ENCODE measurements at places on chromosomes 3 and 15.
A peak's percentile ranks its signal among the peaks of the same experiment; 100 is the strongest.

- no peak for DNase-seq
Measured at GRCh38 chr3:1091286-1091685, 1.5 kb upstream of the CNTN6 start.

DNA sequence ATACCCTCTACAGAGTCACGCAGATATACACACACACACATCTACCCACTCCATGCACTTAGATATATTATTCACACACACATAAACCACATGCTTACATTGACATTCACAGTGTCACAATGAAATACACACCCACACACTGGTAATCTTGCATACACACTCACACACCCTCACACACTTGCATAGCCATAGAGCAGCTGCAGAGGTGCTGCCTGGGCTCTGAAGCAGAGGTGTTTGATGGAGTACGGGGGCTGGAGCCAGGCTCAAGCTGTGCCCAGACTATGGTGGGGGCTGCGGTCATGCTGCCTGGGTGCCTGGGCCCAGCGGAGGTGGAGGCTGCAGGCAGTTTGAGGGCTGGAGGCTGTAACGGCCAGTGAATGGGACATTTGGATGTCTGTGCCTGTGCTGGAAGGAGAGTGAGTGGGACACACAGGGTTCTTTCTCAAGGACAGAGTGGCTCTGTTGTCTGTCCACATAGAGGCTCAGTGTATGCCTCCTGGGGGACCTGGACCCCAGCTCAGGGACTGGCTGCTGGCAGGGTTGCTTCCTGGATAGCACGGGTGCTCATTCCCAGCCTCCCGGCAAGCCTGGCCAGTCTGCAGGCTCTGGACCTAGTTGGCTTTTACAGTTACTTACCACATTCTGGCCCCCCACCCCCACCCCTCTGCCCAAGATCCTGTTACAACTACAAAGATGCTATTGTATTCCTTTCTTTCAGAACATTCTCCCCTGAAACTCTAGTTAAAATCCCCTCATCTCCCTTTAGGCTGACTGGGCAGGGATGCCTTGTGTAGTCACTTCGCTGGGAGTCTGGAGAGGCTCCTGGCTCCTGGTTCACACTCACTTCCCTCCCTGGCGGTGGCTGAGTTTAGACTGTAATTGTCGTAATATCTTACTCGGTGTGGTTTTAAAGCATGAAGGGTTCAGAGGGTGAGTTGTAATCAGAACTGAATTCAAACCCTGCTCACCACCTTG lies 12.5 kb downstream of the GASK1A start:
- DNase-seq, result no peak

DNA sequence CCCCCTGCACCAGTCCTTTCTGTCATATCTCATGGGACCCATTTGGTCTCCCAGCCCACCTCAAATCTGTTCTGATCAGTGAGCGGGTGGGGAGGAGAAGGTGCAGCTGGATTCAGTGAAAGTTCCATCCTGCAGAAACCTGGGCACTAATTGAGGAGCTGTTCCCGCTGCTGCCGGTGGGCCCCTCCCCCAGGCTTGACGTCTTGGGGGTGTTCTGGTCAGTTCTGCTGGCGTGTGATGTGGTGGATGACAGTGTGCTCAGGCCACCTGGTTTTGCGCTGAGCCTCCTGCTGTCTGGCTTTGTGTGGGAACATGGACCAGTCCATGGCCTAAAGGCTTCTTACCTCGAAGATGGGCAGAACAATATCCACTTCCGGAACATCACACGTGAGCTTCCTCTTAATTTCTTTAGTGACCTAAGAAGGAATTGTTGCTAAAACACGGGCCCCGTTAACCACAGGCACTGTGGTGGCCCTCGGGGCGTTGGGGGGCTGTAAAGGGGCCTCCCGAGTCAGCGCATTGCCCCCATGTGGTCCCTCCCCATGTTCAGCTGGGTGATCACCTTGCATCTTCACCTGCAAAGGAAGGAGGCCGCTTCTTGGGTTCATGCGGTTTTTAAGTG lies 59.7 kb downstream of the RGMA start:
- peak; percentile 62 for DNase-seq

DNA sequence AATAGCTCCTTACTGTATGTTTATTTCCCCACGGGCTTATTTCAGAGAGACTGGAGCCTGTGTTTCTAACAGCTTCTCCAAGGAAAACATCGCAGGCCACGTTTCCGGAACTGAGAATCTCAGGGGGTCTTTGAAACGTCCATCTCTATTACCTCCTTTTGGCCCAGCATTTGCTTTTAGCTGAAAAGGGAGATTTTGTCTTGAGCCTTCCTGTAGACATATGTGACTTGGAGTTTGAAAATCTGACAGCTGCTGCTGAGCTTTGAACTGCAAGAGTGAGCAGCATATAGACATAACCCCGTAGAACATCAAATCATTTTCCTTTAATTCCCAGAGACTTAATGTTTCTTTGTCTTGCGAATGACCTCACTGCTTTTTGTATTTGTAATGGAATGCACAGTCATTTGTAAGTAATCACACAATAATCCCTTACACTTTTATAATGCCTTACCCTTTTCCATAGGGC lies 54.6 kb downstream of the LPP start:
- peak; percentile 32 for DNase-seq

DNA sequence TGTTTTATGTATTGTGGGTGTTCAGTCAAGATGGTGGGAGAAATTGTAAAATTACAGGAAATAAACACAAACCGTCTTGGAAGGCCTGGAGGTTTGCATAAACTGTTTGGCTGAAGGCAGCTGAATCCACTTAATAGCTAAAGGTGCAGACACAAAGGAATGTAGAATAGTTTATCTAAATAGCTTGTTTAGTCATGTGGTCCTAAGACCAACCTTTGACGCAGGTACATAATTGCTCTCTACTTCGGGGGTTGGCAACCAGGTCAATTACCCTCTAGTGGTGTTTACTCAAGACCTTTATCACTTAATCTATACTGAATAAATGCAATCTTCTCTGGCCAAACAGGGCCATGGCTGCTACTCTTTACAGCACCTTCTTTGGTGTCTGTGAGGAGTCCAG lies 502.8 kb downstream of the IGSF11 start:
- DNase-seq, result no peak

DNA sequence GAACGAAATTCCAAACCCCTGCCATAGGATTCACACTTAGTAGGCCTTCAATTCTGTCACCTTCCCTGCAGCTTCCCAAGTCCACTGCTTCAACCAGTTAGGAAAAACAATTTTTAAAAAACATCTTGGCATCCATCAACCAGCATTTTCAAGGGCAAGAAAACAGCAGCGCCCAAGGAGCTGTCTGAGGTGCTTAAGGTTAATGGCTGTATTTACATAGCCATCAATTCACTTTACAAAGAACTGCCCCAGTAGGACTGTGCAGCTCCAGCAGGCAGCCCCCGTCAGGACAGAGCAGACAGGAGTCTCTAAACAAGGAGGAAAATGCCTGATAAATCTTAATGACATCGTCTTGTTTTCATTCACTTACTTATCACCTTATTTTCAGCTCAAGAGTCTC lies 13.3 kb downstream of the TAFA4 start:
- no peak for DNase-seq

DNA sequence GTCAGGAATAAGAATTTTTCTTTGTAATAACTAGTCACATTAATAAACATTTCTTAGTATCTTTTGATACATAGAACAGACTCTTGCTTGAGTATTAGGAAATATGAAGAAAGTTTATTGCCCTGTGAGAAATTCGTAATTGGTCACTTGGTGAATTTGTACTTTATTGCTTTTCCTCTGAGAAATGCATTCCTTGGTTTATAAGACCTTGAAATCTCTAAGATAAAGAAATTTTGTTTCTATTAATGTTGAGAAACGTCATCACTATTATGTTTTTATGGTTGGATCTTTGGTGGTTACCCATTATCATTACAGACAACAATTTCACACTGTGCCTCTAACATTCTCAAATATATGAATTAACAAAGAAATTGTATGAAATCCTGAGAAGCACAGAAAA lies 652.0 kb upstream of the NECTIN3 start:
- no peak for DNase-seq

GRCh38 chr15:59232476-59232875 lies 25.8 kb downstream of the LDHAL6B start:
- DNase-seq, result peak; percentile 43

DNA sequence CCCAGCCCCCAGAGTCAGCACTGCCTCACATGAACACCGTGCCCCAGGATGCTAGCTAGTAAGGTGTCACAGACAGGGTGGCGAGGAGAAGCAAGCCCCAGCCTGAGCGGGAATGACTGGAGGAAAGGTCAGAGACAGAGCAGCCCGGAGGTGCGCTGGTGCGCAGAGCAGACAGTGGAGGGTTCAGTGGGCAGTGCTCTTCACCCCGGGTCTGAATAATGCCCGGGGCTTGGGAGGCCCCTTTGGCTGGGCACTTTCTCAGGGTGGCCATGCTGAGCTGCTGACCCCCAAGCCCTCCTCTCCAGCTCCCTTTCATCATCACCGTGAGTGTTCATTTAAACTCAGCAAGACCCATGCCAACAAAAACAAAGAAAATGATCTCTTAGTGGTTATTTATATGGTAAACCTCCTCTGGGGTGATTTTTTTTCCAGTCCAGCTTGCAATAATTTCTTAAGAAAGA lies 110.8 kb downstream of the VGLL4 start:
- DNase-seq, result no peak

DNA sequence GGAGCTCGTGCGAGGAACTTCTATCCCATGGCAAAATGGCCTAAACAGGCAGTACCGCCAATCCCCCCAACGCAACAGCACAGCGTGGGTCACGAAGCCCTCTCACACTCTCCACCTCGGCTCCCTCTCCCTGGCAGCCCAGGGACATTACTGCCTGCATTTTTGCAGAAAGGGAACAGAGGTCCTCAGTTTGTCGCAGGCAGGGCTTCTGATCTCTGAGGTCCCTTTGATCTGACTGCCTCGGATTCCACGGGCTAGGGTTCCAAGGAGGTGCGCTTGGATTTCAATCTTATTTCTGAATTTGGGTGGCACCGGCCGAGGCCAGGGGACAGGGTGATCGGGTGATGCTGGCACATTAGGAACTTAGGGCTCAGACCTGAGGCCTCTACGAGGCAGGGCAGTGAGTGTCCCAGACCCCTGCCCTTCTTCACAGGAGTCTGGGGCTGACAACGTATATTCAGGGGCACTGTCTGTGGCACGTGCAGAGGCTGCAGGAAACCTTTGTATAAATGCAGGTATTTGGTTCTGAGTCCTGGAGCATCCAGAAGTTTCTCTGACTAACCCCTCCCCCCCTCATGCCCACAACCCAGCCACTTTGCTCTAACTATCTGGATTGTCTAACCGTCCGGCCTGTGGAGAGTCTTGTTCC lies 197.9 kb downstream of the XXYLT1 start:
- no peak for DNase-seq

GRCh38 chr3:187641320-187642016 lies 28.7 kb downstream of the SST start:
- no peak for DNase-seq

DNA sequence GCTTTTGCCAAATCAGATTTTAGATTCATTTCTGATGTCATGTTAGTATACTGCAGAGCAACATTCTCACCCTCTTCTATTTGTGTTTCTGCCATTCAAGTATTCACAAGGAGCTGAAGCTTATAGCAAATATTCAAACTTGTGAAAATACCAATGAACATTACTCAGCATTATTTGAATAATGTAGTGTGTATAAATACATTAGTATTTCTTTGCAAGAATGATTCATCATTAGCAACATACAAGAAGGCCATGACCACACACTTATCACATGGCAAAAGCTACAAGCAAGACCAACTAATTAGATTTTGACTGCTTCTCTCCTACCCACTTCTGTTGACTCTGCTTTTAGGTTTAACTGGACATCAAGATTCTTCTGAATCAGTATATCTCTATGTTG lies 124.9 kb downstream of the IGSF11 start:
- DNase-seq, result no peak

DNA sequence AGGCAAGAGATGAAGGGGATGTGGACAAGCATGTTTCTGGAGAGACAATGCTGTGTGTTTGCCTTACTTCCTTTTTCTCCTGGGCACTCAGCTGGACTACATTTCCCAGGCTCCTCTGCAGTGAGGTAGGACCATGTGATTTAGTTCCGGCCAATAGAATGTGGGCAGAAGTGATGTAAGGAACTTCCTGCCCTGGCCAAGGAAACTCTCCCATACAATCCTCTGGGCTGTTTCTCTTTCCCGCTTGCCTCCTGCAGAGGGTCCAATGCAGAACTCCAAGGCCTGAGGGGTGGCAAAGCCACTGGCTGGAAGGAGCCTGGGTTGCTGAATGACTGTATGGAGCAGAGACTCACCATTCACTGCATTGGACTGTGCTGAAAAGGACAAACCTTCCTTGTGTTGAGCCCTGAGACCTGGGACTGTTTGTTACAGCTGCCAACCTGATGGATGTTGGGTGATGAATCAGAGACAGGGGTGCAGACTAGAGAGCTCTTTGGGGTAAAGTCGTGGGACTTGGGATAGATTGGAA lies 82.7 kb upstream of the SLC6A6 start:
- no peak for DNase-seq

DNA sequence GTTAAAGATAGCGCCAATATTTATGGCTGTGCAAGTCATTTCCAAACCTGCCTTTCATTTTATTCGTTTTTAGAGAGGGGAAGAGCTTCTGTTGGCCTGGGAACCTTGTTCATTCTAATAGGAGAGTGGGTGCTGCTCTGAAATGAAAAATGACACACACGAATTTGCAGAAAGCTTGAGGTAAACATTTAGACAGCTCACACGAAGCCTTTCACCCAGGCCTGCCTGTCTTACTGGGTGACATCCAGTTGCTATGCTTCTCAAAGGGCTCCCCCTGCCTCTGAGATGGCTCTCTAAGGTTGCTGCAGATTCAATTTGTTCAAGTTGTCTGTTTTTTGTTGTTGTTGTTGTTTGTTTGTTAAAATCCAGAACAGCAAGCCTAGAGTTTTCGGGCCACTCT lies 18.2 kb downstream of the PEX5L start:
- DNase-seq, result no peak

DNA sequence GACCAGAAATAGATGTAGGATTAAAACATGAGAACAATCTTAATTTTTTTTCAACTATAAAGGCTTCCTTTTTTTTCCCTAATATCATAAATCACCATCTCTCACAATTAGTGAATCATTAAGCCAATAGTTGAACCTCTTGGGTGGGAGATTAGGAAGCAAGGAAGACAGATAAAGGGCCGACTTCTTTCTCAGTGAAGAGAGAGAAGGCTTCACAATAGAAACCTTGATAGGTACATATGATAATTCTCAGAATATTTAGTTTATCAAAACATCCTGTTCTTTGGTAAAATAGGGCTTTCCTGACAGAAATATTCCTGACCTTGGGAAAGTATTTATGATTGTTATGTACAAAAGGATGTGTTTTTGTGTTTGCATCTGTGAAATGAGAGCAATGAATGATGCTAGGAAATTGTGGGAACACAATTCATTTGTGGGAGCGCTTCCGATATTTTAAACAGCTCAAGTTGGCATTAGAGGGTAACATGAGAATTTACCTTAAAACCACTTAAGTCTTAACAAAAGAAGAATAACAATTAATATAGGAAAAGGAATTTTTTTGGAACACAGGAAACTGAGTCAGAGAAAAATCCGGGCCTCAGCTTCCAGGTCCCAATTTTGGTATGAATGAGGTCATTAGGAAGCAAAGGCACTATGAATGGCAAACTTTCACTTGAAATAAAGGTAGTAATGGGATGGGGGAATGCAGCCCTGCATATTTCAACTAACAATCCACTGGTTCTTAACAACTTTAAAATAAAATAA lies 263.2 kb upstream of the TGFBR2 start:
- DNase-seq, result no peak

Measured in kidney (tissue), 22 donors.